Gastrocnemius medialis (tissue), 4 donors: ENCODE measurements at places on chromosomes 13 and 19. TPM values are rescaled to one million over a fixed set of nuclear protein-coding genes. Genes with fewer than 3 reads are reported as not detected.
A peak's percentile ranks its signal among the peaks of the same experiment; 100 is the strongest.

Gene LILRA5
- 2.4 TPM for total RNA-seq

Gene SPATA13
- total RNA-seq = 17.0 TPM

Gene FFAR1
- total RNA-seq = not detected

Gene RASIP1
- total RNA-seq = 6.7 TPM

Gene SRRM5
- 0.25 TPM for total RNA-seq

DNA sequence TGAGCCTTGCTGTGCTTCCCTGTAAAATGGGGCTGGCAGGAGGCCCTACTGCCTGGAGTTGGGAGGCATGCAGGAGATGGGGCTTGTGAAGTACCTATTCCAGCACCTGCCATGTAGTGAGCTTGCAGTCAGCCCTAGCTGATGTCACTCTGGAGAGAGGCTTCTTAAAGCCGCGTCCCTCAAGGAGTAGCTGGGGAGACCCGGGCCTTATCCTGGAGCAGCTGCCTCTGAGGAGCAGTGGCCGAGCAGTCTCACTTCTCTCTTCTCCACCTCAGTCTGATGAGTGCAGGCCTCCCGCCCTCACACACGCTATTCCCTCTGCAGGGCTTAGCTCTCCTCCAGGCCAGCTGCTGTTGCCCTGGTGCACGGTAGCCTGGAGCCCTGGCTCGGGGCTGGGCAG, 18.0 kb downstream of the CLASRP start:
- no peak overlapping the region for H3K4me3 ChIP-seq
- no peak for DNase-seq
- H3K27me3 ChIP-seq = no peaks in the 10 kb centered on the region
- no peaks in the 10 kb centered on the region for H3K4me1 ChIP-seq
- peaks cover 91% of the 10 kb centered on the region for H3K36me3 ChIP-seq

DNA sequence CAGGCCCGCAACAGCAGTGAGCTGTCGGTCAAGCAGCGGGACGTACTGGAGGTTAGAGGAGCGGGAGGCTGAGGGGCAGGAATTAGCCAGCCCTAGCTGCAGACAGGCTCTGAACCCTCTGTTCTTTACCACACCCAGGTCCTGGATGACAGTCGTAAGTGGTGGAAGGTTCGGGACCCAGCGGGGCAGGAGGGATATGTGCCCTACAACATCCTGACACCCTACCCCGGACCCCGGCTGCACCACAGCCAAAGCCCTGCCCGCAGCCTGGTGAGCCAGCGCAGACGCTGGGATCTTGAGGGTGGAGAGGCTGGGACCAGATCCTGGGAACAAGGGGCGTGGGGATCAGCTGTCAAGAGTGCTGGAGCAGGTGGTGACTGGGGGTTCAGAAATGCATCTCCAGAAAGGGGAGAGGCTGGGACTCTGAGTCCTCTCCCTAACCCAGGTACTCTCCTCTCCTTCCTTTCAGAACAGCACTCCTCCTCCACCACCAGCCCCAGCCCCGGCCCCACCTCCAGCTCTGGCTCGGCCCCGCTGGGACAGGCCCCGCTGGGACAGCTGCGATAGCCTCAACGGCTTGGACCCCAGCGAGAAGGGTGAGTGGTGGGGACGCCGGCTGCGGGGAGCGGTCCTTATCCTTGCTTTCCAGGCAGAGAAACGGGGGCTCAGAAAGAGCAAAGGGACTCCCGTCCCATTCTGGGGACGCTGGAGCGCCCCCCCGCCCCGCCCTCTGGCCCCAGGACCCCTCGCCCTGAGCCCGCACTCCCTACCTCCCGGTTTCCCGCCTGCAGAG, 10.4 kb downstream of the EPS8L1 start:
- H3K27ac ChIP-seq = no peak overlapping the region
- H3K4me1 ChIP-seq = peaks cover 16% of the 10 kb centered on the region
- peak overlapping the region; percentile 51 for H3K4me3 ChIP-seq
- H3K36me3 ChIP-seq = peaks cover 7% of the 10 kb centered on the region

DNA sequence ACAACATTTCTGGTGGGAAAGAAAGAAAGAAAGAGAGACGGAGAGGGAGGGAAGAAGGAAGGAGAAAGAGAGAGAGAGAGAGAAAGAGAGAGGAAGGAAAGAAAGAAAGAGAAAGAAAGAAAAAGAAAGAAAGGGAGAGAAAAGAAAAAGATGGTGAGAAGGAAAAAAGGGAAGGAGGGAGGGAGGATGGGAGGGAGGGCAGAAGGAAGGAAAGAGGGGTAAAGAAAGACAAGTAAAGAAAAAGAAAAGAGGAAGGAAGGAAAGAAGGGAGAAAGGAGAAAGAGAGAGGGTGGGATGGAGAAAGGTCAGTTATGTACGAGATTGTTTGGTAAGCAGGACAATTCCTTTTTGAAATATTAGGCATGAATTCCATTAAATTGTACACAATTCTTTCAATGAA, 145.3 kb downstream of the SPRY2 start:
- H3K27me3 ChIP-seq = no peaks in the 10 kb centered on the region
- no peak for DNase-seq
- H3K36me3 ChIP-seq = no peaks in the 10 kb centered on the region
- H3K4me3 ChIP-seq = no peak overlapping the region

DNA sequence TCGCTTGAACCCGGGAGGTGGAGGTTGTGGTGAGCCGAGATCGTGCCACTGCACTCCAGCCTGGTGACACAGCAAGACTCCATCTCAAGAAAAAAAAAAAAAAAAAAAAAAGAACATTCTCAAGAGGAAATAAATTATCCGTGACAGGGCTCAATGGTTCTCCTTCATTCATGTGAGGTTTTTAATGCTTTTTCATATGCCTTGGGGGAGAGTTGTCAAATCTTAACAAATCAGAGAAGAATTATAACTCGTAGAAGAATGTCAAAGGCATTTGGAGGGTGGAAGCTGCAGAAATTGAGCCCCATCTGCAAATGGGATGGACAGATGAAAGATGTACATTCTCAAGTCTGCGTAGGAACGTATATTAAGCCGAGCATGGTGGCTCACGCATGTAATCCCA, 34.9 kb upstream of the HOMER3 start:
- H3K27ac ChIP-seq = no peak overlapping the region
- no peaks in the 10 kb centered on the region for H3K27me3 ChIP-seq
- no peaks in the 10 kb centered on the region for H3K4me1 ChIP-seq
- no peak for DNase-seq
- H3K36me3 ChIP-seq = no peaks in the 10 kb centered on the region

DNA sequence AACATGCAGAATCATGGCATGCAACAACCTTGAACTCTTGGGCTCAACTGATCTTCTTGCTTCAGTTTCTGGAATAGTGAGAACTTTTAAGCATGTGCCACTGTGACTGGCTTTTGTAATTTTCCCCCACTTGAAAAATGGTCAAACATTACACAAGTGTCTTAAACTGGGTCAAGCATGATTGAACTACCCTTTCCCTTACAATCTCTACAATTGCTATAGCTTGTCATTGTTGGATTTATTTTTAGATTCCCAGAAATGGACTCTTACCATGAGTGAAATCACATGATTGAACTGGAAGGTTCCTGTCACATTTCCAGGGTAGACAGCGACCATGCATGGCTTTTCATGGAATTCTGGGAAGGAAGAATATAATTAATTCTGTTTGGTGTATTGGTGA, 102.2 kb upstream of the TUBA3C start:
- no peak overlapping the region for H3K4me3 ChIP-seq

DNA sequence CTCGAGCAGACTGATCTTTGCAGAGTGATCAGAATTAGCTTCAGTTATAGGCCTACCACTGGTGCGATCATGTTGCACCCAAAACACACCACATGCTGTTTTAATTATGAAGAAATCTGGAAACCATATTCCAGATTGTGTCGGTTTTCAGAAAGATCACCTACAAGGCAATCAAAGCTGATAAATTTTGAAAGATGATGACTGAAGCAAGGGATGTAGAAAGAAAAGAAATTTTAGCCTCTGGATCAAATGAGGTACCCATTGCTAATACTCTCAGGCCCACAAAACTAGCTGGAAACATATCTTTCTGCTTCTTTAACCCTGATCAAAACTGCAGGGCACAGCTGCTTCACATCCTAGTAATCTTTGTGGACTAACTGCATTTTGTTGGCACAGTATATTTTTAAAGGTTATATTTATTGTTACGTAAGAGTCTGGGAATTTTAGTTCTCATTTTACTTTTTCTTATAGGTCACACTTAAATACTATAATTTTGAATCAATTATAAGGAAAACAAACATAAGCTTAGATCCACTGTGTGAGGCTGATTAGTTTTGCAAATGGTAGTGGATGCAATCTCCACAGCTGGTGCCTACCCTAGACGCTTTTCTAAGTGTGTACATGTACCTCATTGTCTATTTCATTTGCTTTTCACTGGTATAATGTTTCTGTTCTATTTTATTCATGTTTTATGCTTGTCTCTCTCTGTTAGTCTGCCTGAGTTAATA, 150.9 kb downstream of the RGCC start:
- no peaks in the 10 kb centered on the region for H3K27me3 ChIP-seq
- H3K36me3 ChIP-seq = peaks cover 29% of the 10 kb centered on the region
- DNase-seq = no peak
- H3K4me3 ChIP-seq = no peak overlapping the region

DNA sequence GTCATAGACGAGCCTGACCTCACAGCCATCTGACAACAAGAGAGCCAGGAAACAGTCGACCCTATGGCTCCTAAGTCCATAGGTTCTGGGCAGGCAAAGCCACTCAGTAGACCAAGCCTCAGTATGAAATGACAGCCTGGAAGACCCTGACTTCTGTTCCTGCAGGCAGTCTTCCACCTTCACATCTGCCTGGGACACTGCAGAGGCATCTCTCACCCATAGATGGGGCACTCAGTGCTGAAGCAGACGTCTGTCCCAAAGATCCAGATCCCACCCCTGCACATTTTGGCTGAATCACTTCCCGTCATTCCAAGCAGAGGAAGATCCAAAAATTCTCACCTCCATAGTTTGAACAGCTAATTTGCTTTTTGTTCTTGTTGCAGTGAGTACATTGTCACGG, 139.3 kb upstream of the ZNF507 start:
- DNase-seq = no peak
- H3K4me1 ChIP-seq = no peaks in the 10 kb centered on the region
- no peak overlapping the region for H3K27ac ChIP-seq

DNA sequence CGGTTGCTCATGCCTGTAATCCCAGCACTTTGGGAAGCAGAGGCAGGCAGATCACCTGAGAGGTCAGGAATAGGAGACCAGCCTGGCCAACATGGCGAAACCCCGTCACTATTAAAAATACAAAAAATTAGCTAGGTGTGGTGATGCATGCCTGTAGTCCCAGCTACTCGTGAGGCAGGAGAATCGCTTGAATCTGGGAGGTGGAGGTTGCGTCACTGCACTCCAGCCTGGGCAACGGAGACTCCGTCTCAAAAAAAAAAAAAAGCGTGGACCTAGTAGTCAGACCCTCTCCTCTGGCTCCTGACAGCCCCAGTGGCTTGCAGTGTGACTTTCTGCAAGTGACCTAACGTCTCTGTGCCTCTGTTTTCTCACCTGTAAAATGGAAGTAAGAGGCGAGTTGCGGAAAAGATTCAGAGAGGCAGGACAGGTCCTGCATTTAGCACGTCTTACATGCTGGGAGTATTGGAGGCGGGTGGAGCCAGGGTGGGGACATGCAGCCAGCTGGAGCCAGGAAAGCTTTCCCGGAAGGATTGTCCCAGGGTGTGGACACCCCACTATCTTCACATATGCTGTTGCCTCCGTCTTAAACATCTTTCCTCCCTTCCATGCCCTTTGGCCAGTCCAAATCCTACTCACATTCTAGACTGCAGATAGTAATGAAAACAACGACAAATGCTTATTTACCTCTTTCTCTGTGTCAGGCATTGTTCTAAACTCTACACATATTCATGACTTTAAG, 2.9 kb downstream of the TUBB4A start:
- H3K27ac ChIP-seq = no peak overlapping the region
- H3K36me3 ChIP-seq = no peaks in the 10 kb centered on the region
- no peak overlapping the region for H3K4me3 ChIP-seq
- no peaks in the 10 kb centered on the region for H3K4me1 ChIP-seq

DNA sequence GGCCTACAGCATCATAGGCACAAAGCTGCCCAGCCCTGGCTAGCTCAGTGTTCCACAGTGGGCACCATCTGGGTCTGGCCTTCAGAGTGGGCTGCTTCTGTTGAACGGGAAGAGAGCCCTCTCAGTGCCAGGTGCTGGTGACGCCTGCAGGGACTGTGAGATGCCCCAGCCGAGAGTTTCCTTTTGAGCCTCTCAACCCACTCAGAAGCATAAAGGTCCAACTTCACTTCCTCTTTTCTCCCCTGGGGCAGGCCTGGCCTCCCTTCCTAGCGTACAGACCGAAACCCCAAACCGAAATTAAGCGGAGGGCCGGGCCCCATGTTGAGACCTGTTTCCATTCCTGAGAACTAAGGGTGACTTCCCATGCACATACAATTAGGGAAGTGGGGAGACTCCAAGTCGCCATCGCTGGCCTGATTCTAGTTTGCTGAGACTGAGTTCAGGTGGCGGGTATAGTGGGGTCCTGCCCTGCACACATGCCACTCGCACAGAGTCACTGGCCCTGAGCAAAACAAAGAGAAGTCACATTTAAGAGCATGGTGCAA, 6.9 kb downstream of the RAB8A start:
- H3K27me3 ChIP-seq = no peaks in the 10 kb centered on the region
- DNase-seq = no peak
- no peaks in the 10 kb centered on the region for H3K36me3 ChIP-seq
- H3K27ac ChIP-seq = no peak overlapping the region
- no peak overlapping the region for H3K4me3 ChIP-seq

GRCh38 chr13:67353941-67354340, 123.8 kb upstream of the PCDH9 start:
- H3K36me3 ChIP-seq = no peaks in the 10 kb centered on the region
- H3K27me3 ChIP-seq = no peaks in the 10 kb centered on the region
- no peak overlapping the region for H3K4me3 ChIP-seq
- no peak for DNase-seq

GRCh38 chr13:35812736-35813135, 318.4 kb downstream of the DCLK1 start:
- no peaks in the 10 kb centered on the region for H3K4me1 ChIP-seq
- H3K27me3 ChIP-seq = no peaks in the 10 kb centered on the region
- no peaks in the 10 kb centered on the region for H3K36me3 ChIP-seq
- no peak for DNase-seq

- no peaks in the 10 kb centered on the region for H3K27me3 ChIP-seq
- H3K4me3 ChIP-seq = no peak overlapping the region
- no peaks in the 10 kb centered on the region for H3K4me1 ChIP-seq
- H3K27ac ChIP-seq = no peak overlapping the region
These were observed 144.2 kb downstream of the SLITRK6 start for GRCh38 chr13:85655040-85655439.

DNA sequence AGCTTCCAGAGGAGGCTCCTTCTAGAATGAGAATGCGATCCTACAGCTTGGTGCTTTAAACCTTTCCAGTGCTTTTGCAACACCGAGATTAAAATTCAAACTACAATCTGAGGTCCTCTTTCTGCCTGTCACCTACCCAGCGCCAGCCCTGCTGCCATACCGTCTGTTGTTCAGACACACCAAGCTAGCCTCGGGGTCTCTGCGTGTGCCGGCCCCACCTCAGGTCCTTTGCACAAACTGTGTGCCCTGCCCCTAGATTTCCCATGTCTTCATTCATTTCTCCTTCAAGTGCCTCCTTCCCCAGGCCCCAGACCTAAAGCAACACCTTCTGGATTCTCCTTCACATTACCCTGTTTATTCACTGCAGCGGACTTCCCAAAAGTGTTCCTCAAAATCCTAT, 11.1 kb downstream of the HSH2D start:
- no peaks in the 10 kb centered on the region for H3K36me3 ChIP-seq
- no peaks in the 10 kb centered on the region for H3K27me3 ChIP-seq
- no peak overlapping the region for H3K4me3 ChIP-seq

GRCh38 chr19:5547881-5548280, 19.9 kb downstream of the TINCR start:
- H3K4me1 ChIP-seq = no peaks in the 10 kb centered on the region
- H3K4me3 ChIP-seq = no peak overlapping the region
- no peaks in the 10 kb centered on the region for H3K36me3 ChIP-seq
- H3K27ac ChIP-seq = no peak overlapping the region
- DNase-seq = no peak
- no peaks in the 10 kb centered on the region for H3K27me3 ChIP-seq

- no peak overlapping the region for H3K27ac ChIP-seq
- peaks cover 7% of the 10 kb centered on the region for H3K4me1 ChIP-seq
- peaks cover 32% of the 10 kb centered on the region for H3K27me3 ChIP-seq
- DNase-seq = no peak
These were observed 442 bp upstream of the FGF14 start for GRCh38 chr13:102402290-102402689.
